ENCODE measurements at places on chromosomes 6 and 20. TPM values are rescaled to one million over a fixed set of nuclear protein-coding genes. Genes with fewer than 3 reads are reported as not detected.

- peak; percentile 30 for DNase-seq
Observed at GRCh38 chr6:134882426-134883038, 67.4 kb downstream of the ALDH8A1 start.

- no peak for DNase-seq
Observed at GRCh38 chr6:35264550-35265274, 5.2 kb downstream of the ZNF76 start.

- DNase-seq, result no peak
Observed at GRCh38 chr6:165745492-165745891, 82.5 kb upstream of the PDE10A start.

- no peak for DNase-seq
Observed at GRCh38 chr6:162882801-162883481, 155.2 kb downstream of the PACRG start.

GRCh38 chr20:62301111-62301668, 1.6 kb upstream of the ADRM1 start:
- no peak for DNase-seq

GRCh38 chr20:45097485-45098102, 3.3 kb downstream of the KCNS1 start:
- DNase-seq, result peak; percentile 22

The TRAPPC3L gene
- polyA plus RNA-seq, result 0.73 TPM

DNA sequence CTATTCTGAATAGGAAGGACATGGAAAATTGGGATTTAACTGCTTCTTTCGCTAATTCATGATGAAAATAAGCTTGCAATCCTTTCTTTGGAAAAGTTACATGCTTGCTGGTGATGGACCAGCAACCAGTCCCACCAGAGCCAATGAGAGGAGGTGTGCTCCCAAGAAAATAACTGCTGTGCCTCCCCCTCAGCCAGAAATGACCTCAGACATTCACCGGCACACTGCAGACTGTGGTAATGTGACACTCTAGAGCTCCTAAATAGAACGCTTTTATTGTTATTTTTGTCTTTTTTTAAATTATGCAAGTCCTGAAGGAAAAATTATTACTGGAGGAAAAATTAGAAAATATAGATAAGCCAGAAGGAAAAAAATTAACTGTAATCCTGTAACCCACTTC, 2.6 kb downstream of the PYGB start:
- DNase-seq, result no peak

DNA sequence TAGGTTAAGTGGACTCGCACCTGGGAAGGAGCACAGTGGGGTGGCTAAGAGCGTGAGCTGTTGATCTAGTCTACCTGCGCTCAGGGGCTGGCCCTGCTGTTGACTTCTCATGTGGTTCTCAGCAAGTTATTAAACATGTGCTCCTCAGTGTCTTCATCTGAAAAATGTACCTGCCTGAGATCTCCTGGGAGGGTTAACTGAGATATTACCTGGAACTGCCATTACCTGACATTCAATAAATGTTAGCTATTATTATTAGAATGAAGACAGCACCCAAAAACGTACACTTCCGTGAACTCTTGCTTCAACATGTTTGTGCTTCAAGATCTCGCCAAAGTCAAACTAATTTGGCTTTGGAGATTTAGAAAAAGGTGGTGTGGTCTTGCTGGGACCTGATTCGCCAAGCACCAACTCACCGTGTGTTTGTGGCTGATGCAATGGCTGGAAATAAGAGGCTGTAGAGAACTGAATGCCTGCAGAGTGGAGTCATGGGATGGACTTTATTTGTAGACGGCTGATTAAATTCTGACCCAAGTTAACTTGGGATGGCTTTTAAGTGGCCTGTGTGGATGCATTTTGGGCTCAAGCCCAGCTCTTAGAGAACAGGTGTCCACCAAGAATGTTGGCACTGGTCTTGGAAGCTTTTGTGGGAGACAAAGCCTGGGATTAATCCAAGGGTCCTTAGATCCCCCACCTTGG, 692.9 kb downstream of the QKI start:
- no peak for DNase-seq

The SDCBP2 gene
- polyA plus RNA-seq, result 1.7 TPM

GRCh38 chr6:137268911-137269310, 49.7 kb upstream of the IFNGR1 start:
- no peak for DNase-seq
